COLO829 (cell line): ENCODE measurements at places on chromosomes 3 and 15.

DNA sequence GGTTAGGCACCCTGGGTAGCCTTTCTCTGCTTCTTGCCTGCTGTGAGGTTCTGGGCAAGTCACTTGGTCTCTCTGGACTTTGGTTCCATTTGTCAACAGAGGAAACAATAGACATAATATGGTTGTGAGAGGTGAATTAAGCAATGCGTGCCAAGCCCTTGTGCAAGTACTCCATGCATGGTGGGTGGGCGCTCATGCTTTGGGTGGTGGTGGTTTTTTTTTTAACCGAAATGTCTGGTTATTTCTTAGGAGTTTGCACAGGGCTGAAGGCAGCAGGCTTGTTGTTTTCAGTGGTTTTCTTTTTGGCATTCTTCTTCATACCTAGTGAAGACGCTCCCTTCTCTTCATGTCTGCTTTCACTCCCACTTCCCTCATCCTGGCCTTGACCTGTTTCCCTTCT lies 84.2 kb upstream of the LRTM1 start:
- no peak for DNase-seq

GRCh38 chr15:34122771-34123183 lies 20.9 kb downstream of the PGBD4 start:
- DNase-seq = peak; percentile 88

DNA sequence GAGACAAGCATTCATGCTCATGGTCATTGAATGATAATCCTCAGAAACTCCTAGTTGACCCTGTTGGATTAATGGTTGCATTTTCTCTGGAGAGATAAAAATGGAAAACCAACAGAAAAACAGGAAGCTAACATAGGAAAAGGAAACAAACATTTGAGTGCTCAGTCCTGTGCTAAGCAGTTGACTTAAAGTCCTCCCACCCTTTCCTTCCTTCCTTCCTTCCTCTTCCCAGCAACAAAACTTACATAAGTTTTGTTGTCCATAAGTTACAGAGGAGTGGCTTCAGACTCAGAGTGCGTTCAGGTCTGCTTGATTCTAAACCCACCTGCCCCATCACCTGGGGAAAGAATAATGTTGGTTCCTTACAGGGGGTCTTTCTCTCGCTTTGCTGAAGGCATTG lies 163.8 kb upstream of the RGMA start:
- no peak for DNase-seq

GRCh38 chr3:53114412-53115074 lies 15.7 kb downstream of the RFT1 start:
- DNase-seq = no peak

GRCh38 chr15:63891079-63891767 lies 57.5 kb upstream of the HERC1 start:
- peak; percentile 56 for DNase-seq

DNA sequence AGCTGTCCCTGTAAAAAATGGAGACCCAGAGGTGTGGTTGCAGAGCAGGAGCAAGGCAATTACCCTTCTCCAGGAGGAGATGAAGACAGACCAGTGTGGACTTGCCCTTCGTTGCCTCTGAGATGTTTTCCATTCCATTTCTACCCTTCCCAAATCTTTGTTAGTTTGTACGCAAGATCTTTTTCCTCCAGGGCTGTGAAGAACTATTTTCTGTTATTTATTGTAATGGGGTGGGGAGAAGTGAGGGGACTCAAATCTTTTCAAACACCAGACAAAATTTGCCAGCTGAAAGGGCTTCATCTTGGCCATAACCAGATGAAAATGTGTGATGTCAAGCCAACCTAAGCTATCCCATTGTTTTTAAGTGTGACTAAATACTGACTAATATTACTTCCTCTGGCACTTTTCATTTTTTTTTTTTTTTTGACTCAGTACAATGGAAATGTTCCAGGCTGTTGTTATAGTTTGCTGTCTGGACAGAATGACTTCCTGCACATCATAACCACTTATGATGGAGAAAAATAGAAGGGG lies 271.3 kb upstream of the TPRG1 start:
- DNase-seq = peak; percentile 88

- no peak for DNase-seq
Observed at GRCh38 chr3:54619531-54619930, 308.3 kb downstream of the LRTM1 start.

GRCh38 chr15:31293655-31294054 lies 33.0 kb upstream of the KLF13 start:
- no peak for DNase-seq

- peak; percentile 49 for DNase-seq
Observed at GRCh38 chr3:48426944-48427629, 2.8 kb downstream of the PLXNB1 start.

DNA sequence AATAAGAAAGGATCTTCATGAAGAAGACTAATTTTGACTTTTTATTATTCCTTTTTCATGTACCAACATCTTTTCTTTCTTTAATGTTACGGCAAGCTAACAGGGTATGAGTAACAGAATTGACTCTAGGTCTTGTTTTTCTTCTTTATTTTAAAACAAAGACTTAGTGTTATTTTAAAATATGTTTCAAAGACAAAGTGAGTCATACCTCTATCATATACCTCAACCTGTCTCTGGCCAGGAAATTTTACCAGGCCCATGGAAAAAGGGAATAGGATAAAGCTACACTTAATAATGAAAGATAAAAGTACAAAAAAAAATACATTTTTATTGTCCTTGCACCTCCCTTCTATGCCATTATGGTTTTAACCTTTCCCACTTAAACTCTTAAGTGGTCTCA lies 57.4 kb downstream of the ZNF148 start:
- peak; percentile 15 for DNase-seq

GRCh38 chr15:39869254-39869653 lies 50.8 kb downstream of the GPR176 start:
- no peak for DNase-seq

DNA sequence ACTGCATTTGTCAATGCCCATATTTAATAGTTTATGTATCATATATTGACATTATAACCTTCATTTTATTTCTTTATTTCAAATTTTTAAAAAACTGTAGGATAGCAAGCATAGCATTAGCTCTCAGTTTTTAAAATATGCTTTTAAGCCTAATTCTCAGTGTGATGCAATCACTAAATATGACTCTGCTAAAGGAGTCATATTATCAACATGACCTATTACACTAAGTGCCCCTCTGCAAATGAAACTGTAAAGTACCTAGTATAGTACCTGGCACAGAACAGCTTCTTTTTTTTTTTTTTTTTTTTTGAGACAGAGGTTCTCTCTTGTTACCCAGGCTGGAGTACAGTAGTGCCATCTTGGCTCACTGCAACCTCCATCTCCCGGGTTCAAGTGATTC lies 179.4 kb upstream of the CGNL1 start:
- DNase-seq = no peak

- DNase-seq = no peak
Observed at GRCh38 chr3:150779402-150779858, 16.5 kb upstream of the SIAH2 start.

- no peak for DNase-seq
Observed at GRCh38 chr15:84734794-84735479, 13.5 kb upstream of the ZNF592 start.

GRCh38 chr3:193086681-193087080 lies 154.3 kb upstream of the PLAAT1 start:
- no peak for DNase-seq

- DNase-seq = no peak
Observed at GRCh38 chr15:62933386-62933785, 109.2 kb upstream of the TPM1 start.

DNA sequence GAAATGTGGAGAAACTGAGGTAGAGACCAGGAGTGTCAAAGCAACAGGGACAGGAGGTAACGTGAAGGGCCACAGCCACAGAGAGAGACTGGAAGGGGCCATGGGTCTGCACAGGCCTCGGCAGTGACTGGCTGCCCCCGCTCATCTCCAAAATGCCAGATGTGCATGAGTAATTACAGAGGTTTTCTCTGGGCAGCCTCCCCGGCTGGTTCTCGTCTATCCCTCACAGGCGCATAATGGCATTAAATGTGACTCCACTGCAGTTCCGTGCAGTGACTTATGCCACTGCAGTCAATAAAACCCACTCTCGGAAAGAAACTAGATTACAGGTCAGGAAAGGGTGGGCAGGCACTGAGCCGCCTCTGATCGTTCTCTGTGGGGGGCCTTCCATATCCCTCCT lies 74.7 kb downstream of the WDR76 start:
- DNase-seq = no peak

GRCh38 chr3:62936626-62937254 lies 61.5 kb upstream of the CADPS start:
- DNase-seq = no peak

DNA sequence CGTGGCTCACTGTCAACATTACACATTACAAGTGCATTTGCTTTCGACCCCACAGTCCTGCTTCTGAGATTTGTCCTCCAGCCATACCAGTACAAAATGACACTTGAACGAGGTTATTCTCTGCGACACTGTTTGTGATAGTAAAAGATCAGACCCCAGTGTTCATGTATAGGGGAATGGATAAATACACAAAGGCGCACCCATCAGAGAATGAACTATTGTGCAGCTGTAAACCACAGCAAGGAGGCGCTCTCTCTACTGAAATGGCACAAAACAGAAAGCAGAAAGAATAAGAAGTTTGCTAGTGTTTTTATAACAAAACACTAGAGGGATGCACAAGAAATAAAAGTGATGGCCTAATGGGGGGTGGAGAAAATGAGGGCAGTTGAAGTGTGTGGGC lies 4.9 kb upstream of the CHSY1 start:
- no peak for DNase-seq

DNA sequence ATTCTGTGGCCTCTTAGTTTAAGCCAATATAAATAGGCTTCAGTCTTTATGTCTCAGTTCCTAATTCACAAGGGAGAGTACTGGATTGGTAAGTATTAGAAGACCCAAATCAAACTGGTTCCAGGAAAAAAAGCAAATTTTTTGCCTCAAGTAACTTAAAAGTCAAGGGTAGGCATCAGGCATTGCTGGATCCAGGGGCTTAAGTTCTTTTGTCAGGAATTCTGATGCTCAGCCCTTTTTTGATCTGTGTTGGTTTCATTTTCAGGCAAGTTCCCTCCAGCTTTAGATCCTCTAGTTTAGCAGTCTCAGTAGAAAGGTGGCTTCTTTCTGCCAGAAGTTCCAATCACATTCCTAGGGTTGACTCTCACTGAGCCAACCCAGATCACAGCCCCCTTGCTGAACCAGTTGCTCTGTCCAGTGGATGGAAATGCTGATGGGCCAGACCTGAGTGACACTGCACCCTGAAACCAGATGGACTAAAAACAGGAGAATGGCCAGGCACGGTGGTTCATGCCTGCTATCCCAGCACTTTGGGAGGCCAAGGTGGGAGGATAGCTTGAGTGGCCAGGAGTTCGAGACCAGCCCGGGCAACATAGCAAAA lies 253.5 kb downstream of the SHQ1 start:
- no peak for DNase-seq

DNA sequence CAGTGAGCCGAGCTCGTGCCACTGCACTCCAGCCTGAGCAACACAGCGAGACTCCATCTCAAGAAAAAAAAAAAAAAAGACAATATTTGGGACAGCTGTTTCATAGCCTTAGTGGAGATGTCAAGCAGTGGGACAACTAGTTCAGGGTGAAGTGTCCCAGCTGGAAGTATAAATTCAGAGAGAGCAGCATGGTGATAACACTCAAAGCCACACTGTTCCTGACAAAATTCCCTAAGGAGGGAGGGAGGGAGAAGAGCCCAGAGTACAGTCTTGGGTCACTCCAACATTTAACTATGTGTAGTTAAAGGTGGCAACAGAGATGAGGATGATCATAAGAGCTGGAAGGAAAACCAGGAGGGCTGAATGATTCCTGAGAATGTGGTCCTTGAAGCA lies 21.1 kb upstream of the IP6K2 start:
- DNase-seq = no peak

DNA sequence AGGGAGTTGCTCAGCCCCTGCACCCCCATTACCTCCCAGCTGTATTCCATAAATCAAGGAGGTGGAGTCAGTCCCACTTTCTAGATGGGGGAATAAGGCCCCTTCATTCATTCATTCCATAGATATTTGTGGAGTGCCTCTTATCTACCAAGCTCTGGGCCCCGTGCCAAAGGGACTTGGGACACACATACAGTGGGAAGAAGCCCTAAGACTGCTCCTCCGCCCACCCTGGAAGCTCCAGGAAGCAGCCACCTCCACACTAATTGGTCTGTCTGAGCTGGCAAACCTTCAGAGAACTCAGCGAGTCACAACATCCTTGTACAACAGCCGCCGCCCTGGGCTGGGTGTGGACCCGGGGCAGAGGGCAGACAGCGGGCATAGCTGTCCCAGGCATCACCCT lies 6.4 kb downstream of the STRA6 start:
- DNase-seq = peak; percentile 90

GRCh38 chr3:23161896-23162570 lies 41.1 kb upstream of the UBE2E2 start:
- no peak for DNase-seq

- DNase-seq = no peak
Observed at GRCh38 chr3:183909030-183909600, 24.4 kb upstream of the PARL start.

GRCh38 chr3:148077318-148077923 lies 620.3 kb upstream of the AGTR1 start:
- no peak for DNase-seq

- DNase-seq = no peak
Observed at GRCh38 chr15:69660658-69661405, 208.2 kb downstream of the RPLP1 start.

DNA sequence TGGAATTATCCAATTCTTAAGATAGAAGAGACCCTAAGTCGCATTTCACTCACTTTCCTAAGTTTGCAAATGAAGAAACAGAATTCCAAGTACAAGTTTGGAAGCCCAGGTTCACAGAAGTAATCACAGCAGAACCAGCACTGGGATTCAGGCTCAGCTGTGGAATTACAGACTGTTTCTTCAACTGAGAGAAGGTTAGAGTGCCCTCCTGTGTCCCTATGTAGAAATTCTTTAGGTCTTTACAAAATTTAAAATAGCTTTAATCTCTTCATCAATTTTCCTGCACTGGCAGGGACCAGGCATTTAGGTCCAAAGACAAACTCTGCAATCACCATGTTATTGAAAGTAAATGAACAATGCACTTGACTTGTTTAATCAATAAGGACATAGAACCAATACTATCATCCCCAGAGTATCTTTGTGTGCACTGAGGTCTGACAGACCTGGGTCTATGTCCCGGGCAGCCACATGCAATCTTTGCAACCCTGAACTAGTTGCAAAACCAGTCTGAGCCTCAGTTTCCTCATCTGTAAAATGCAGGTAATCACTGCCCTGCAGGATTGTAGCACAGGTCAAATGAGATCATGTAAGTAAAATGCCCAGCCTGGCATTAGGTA lies 96.3 kb upstream of the ZBED2 start:
- DNase-seq = peak; percentile 51

- DNase-seq = no peak
Observed at GRCh38 chr3:169661361-169662131, 2.0 kb downstream of the MECOM start.
